SIG-M5 (cell line): ENCODE measurements at places on chromosomes 3 and 15.

- no peak for DNase-seq
Observed at GRCh38 chr3:15325228-15325627, 7.2 kb downstream of the SH3BP5 start.

- DNase-seq, result no peak
Observed at GRCh38 chr15:72541674-72542073, 67.5 kb downstream of the ARIH1 start.

DNA sequence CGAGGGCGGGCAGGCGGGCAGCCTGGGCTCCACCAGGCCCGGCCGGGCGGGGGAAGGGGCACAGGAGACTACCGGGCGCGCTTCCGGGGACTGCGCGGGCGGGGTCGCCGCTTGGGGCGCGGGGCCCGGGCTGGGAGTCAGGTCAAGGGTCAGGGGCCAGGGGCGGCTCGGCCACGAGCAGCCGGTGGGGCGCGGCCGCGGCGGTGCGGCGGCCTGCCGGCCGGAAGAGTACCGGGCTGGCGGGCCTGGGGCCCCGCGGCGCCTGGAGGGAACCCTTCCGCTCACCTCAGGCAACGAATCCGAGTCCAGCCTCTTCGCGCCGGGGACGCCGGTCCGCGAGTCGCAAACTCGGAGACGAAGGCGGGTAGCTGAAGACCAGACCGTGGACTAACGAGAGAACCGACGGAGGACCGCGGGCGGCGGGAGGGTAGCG, 225 bp downstream of the RHOA start:
- no peak for DNase-seq

DNA sequence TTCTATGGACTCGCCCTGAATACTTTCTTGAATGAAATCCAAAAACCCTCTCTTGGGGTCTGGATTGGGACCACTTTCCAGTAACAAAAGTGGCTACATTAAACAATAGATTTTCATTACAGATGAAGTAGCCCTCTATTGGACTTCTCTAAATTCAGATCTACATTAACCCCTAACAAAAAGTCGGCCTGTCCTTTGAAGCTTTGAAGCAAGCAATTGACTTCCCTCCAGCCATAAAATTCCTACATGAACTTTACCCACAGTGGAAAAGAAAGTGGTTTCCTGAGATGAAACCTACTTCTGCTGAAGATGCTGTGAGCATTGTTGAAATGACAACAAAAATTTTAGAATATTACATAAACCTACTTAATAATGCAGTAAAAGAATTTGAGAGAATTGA, 967.1 kb upstream of the ROBO1 start:
- no peak for DNase-seq

- no peak for DNase-seq
Observed at GRCh38 chr3:190323246-190323626, 990 bp upstream of the CLDN1 start.

DNA sequence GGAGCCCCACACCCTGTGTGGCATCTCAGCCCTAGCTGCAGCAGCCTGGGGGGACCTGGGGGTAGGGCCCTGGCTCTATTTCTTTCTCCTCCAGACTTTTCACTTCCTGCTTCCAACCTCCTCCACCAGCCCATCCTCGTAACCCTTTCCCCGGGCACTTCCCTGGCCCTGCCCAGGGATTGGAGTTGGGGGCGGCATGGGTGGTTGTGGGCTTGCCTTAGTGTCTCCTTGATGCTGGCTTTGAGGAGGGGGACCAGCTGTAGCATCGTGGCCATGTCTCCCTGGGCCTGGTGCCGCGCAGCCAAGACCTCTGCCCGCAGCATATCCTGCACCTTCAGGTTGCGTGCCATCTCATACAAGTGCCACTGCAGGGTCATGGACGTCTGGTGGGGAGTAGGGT, 28.1 kb downstream of the CYP11A1 start:
- no peak for DNase-seq

- no peak for DNase-seq
Observed at GRCh38 chr3:31752305-31753049, 219.8 kb downstream of the STT3B start.

GRCh38 chr3:112302150-112302830, 8.3 kb upstream of the SLC9C1 start:
- no peak for DNase-seq

GRCh38 chr3:144197116-144197515, 225.5 kb downstream of the DIPK2A start:
- no peak for DNase-seq

- DNase-seq, result no peak
Observed at GRCh38 chr15:33535135-33535534, 224.4 kb downstream of the RYR3 start.

DNA sequence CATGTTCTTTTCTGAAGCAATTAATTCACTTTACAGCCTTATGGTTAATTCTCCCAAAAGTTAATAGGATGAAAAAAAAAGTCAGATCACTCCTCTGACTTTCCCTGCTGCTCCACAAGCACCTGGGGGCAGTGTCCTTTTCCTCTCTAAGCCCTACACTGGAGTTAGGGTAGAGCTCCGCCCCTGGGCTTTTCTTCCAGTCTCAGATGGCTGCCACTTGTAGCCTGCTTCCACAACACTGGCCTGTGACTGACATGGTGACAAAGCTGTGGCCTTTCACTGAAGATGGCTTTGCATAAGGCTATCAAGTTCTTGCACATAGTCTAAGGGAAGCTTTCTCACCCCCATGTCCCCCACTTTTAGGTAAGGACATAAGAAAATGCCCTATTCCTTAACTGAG, 1.3 kb upstream of the MON1A start:
- DNase-seq, result no peak

DNA sequence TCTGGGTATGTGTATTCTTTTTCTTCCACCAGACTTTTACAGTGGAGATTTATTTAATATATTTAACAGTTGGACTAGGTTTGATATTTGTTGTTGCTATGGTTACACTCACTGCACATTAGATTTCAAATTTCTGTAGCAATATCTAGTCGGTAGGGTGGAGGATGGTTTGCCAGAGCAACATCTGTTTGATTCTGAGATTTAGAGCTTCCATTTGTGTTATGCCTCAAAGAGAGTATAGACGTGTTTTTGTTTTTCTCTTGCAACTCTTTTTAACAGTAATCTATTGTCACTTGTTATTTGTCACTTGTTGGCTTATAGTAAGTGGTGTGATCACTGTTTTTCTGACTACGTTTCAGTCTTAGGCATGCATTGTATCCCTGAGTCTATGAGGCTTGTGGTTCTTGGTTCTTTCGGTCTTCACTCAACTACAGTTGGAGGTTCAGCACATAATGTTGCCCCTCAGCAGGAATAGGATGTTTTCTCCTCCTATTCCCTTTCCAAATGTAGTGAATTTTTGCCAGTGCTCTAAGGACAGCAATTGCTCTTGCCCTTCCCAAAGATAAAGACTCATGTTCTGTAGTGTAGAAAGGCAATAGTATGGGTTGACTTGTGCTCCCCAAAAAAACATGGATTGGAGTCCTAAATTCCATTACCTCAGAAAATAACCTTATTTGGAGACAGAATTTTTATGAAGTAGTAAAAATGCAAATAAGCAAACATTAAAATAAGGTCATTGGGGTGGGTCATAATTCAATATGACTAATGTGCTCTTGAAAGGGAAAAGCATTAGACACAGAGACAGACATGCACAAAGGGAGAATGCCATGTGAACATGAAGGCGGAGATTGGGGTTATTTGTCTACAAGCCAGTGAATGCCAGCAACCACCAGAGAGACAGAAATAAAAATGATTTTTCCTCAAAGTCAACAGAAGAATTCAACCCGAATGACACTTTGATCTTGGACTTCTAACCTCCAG, 692.1 kb downstream of the DIPK2A start:
- DNase-seq, result no peak

DNA sequence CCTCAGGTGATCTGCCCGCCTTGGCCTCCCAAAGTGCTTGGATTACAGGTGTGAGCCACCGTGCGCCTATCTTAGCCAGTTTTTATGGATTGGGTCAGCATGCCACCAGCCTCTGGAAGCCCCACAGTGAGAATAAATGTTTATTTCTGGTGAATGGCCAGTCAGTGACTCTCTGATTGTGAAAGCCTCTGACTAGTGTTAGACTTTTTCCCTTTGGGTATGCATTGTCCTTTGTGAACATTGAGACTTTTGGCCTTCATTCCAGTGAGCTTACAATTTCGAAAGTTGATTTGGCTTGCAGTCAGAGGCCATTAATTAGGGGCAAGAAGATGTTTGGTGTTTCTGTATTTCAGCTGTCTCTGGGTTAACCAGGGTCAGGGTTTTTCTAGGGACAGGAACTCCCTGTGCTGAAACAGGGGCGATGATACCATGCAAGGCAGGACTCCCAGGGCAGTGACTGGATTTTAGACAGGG, 274.5 kb upstream of the C2CD4B start:
- DNase-seq, result no peak

DNA sequence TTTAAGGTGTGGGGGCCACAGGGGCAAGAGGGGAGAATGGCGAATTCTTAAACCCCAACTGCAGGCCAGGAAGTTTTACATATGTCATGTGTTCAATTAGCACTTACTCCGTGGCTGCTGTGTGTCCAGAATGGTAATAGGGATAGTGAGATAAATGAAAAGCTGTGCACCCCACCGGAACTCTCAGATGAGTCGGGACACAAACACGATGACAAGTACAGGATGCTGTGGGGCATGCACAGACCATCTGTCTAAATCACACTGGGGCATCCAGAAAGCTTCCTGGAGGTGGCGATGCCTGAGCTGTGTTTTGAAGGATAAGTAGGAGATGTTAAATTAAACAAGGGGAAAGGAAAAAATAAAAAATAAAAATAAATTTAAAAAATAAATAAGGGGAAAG, 18.3 kb upstream of the TMEM158 start:
- DNase-seq, result no peak

GRCh38 chr15:64361259-64361658, 5.3 kb upstream of the CSNK1G1 start:
- DNase-seq, result no peak

DNA sequence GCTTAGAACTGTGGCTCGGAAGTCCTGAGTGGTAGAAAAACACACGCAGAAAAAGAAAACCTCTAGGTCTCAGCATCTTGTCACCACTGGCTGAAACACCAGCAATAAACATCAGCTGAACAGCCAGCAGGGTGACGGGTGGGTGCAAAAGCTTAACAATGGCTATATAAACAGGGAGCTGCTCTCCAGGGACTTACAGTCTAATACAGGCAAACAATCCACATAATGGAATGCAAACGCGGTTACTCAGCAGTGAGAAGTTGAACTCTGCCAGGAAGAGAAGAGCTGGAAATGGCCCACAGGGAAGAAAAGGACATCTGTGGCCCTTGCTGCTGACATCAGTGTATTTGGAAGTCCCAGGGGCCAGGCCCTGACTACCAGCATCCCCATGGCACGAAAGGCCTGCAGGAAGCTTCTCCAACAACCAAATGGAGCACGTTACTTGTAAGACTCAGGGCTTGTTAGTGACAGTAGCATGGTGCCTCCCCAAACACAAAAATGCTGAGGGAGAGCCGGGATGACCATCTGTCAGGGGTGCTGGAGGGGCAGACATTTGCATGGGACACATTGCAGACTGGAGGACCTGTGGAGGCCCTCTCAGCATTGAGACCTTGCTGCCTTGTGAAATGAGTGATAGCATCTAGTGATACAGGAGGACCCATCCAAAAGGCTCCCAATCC, 3.0 kb downstream of the HEG1 start:
- no peak for DNase-seq

DNA sequence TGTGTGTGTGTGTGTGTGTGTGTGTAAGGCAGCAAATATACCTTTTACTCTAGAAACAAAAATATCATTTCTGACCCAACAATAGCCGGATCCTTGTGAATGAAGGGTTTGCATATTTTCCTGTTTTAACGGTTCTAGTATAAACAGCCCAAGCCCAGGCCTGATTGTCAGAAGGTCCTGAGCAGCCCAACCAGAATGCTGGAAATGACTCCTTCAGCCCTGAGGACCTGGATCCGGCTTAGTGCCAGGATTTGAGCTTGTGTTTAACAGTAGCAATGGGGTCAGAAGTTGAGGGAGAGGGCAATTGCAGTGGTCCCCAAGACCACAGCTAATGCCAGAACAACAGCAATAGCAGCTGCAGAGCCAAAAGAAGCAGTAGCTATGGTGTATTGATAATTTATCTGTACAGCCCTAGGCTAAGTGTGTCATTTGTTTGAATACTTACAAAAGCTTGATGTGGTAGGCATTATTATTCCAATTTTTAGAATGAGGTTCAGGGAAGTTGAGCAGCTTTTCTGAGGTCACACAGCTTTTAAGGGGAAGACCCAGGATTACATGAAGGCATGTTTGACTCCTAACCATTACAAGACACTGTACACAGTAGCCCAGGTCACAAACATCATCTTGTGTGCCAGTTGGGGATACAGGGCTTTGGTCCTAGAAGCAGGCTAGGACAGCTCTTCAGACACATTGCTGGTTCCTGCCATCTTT, 12.8 kb downstream of the FOXL2 start:
- no peak for DNase-seq

GRCh38 chr3:114879059-114880031, 267.7 kb downstream of the ZBTB20 start:
- no peak for DNase-seq

- peak; percentile 66 for DNase-seq
Observed at GRCh38 chr3:51953445-51953844, 1.7 kb upstream of the GPR62 start.

DNA sequence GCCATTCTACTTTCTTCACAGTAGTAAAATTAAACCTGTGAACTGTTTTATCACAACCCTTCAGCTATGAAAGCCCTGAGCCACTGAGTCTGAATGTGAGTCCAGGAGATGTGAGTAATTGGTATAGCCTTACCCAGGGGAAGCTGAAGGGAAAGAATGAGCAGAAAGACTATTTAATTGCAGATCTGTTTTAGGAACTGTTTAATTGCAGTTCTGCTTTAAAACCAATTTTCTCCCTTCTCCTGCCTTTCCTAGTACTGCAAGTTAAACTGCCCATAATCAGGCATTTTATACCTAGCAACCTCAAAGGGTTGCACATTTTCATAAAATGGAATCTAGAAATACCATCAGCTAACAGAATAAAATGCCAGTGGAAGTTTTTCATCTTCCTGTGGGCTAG, 476.7 kb downstream of the OCA2 start:
- DNase-seq, result no peak

DNA sequence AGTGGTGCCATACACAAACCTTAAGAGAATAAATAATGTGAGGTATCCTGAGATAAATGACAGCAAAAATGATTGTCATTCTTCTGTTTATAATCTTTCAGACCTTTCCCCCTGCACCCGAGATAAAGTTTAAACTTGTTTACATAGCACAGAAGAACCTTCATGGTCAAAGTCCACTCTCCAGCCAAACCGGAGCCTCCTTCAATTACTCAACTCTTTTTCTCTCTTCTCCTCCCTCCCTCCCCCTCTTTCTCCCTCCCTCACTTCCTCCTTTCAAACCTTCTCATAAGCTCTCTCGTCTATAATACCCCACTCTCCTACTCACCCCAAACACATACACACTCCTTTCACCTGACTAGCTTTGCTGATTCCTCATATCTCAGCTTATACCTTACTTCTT, 198.9 kb downstream of the EFHB start:
- DNase-seq, result no peak

GRCh38 chr3:42844412-42844713, 31.3 kb downstream of the CYP8B1 start:
- DNase-seq, result no peak

GRCh38 chr3:60708191-60708975, 542.9 kb downstream of the FHIT start:
- DNase-seq, result no peak
